ENCODE measurements at places on chromosomes 6 and 20.

- no peak for DNase-seq
These were observed 58.8 kb downstream of the REV3L start for GRCh38 chr6:111423960-111424846.

DNA sequence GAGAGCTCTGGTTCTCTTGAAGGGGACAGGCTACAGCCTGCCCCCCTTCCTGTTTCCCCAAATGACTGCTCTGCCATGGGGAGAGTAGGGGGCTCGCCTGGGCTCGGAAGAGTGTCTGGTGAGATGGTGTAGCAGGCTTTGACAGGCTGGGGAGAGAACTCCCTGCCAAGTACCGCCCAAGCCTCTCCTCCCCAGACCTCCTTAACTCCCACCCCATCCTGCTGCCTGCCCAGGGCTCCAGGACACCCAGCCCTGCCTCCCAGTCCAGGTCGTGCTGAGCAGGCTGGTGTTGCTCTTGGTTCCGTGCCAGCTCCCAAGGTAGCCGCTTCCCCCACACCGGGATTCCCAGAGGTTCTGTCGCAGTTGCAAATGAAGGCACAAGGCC is 9.8 kb downstream of the VEGFA start:
- DNase-seq = peak; percentile 77

DNA sequence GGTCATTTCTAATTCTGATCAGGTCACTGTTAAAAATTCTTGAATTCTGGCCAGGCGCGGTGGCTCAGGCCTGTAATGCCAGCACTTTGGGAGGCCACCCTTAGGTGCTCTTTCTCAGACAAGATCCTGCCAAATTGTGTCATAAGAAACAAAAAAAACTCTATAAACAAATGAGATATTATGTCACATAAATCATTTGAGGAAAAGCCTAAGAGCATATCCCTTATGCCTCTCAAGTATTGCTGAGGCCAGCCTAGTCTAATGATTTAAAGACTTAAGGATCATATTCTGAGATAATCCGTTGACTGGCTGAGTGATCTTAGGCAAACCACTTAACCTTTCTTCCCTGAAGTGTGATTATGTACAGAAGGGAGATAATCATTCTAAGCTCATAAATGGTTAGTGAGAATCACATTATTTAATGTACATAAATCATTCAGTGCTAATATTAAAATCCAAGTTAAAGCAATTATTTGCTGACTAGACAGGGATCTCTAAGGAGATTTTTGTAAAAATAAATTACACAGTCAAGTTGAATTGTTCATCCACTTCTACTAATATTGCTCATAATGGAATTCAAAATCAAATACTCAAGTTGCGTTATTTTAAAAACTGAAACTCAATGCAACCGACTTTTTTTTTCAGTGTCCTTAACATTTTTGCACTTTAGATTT is 365.4 kb downstream of the PHF3 start:
- DNase-seq = no peak

DNA sequence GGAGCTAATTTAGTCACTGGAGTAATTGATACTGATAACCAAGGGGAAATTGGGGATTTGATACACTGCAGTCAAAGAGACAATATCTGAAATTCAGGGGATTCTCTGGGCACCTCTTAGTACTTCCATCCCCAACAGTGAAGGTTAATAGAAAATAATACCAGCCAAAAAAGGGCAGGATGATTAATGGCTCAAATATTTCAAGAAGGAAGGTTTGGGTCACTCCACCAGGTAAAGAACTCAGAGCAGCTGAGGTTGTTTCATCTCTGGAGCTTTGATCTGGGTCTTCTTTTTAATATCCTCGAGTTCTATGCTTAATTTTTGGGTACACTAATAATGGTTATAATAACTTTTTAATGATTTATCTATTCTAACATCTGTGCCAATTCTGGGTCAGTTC is 70.8 kb downstream of the CDKAL1 start:
- peak; percentile 23 for DNase-seq

- no peak for DNase-seq
These were observed 154.9 kb downstream of the MRPL14 start for GRCh38 chr6:43972179-43972912.

- DNase-seq = no peak
These were observed 2.2 kb downstream of the UQCC1 start for GRCh38 chr20:35409542-35409941.

GRCh38 chr6:44430326-44430725 is 42.8 kb downstream of the CDC5L start:
- no peak for DNase-seq

DNA sequence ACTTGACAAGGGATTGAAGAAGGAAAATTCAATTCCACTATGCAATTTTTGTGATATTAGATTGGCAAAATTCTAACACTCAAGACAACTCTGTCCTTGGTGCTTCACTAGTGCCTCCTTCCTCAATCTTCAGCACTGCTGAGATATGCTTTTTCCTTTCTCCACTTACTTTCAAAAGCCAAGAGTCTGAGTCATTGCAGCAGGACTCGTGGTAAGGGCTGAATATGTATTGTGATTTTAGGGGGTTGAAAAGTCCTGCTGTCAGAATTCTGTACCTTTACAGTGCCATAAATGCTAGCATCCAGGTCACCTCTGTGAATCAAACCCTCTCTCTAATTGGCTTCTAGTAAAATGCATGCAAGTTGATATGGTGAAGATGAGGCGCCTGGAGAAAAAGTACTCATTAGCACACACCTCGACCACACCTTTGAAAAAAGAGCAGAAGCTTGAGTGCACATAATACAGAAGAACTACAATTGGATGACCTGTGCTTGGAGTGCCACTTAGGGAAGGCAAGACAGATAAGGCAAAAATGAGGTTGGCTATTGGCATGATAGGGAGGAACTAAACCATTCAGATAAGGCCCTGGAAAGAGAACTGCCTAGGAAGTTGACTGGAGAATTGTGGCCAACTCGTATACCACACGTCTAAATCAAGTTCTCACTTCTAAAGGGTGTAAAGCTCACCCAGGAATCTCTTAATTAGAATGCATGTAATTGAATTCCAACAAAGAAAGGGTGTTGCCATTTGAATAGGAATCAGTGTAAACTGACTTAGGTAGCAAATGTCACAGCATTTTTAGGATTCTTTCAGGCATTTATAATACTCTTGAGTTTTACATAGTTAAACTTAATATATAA is 43.6 kb upstream of the FAM83B start:
- peak; percentile 37 for DNase-seq

GRCh38 chr20:58012731-58013510 is 215.5 kb downstream of the ANKRD60 start:
- no peak for DNase-seq

DNA sequence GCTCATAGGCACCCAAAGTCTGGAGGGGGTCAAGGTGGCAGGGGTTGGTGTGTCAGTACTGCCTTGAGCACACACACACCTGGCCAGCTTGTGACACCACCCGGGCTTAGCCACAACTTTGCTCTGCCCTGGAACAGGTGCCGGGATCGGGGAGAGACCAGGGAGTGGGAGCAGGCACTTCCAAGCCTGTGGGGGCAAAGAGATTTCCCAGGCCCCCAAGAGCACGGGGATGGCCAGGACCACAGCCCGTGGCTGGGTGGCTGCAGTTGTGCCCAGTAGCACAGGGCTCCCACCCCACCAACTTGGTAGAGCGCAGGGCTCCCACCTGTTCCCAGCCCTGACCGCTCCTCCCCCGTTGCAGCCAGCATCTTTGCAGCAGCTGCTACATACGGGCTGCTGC is 40.4 kb downstream of the WASF1 start:
- DNase-seq = no peak

GRCh38 chr6:120447605-120448004 is 886.7 kb downstream of the TBC1D32 start:
- DNase-seq = no peak

DNA sequence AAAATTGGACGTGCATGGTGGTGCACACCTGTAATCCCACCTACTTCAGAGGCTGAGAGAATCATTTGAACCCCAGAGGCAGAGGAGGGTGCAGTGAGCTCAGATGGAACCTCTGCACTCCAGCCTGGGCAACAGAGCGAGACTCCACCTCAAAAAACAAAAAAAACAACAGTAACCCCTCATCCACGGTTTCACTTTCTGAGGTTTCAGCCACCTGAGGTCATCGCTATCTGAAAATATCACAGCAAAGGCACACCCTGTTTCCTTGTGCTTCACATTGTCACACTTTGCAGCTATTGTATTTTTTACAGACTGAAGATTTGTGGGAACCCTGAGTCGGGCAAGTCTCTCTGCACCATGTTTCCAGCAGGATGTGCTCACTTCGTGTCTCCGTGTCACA is 54.1 kb upstream of the FOXQ1 start:
- no peak for DNase-seq

- no peak for DNase-seq
These were observed 336.7 kb downstream of the GJA1 start for GRCh38 chr6:121771937-121772720.

GRCh38 chr6:12116264-12116800 is 104.2 kb downstream of the HIVEP1 start:
- no peak for DNase-seq

DNA sequence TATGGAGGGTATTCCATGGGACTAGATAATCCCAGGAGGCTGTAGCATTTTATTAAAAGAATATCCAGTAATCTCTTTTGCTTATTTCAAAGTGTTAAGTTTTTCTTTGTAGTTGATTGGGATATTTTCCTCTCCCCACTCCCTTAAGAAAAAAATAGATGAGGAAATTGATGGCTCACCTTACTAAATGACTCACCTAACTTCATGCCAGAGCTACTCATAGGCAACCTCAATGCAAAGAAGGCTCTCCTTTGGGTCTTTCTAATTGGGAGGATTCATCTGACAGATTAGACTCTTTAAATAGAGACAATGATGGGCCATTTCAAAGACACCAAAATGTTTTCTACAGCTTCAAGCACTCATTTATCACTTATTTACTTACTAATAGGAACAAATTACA is 528.5 kb upstream of the BTBD3 start:
- peak; percentile 45 for DNase-seq

DNA sequence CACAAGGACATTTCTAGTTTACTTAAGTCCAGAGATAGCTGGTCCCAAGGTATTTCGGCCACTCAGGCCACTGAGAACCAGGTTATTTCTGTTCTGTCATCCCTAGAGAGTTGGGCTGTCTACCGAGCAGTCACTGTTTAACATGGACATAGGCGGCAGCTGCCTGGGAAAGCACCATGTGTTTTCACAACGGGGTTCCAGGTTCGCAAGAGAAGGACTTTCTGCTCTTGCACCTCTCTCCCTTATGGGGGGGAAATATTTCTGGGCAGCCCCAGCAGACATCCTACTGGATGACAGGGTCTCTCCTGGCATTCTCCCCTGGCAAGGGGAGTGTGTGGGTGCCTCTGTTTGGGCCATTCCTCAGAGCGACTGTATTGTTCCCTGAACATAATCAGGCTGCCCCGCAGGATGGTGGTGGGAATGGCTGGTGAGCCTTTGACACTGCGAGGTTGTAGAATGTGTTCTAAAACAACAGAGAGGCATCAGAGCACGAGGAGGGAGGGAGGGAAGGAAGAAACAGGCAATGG is 64.4 kb upstream of the DUSP22 start:
- no peak for DNase-seq

GRCh38 chr6:129486327-129486726 is 223.7 kb downstream of the ARHGAP18 start:
- no peak for DNase-seq

DNA sequence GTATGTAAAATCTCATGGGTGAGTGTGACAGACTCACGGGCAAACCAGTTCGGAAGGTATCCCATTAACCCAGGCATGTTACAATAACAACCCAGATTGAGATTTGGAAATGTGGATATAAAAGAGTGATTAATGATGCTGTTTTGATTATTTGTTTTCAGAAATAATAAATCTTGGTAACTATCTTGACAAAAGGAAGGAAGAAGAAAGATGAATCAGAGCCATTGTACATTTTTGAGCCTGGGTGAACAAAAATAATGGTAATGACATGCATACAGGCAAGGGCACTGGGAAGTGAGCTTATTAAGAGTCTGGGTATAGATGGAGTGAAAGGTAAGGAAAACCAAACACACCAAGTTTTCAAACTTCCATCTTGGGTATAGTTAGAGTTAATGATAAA is 862.0 kb downstream of the PHF3 start:
- peak; percentile 30 for DNase-seq

- DNase-seq = no peak
These were observed 57.7 kb upstream of the HIVEP2 start for GRCh38 chr6:143002686-143003085.

DNA sequence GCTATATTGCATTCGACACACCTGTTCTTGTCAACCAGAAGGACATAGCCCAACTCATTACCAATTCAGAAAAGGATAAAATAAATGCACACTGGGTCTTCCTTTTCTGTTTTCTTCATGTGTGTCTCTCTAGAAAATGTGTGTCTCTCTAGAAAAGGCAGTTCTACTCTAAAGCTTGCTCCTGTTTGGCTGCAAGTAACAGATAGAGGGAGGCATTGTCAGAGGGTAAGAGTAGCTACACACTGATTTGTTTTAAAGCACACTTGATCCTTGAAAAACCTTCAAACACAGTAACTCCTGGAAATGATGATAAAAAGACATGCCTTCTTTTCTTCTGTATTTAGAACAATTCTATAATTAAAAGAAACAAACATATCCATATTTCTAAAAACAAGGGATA is 21.3 kb downstream of the GRM1 start:
- no peak for DNase-seq

- DNase-seq = no peak
These were observed 6.8 kb upstream of the POU3F2 start for GRCh38 chr6:98827295-98828159.

- no peak for DNase-seq
These were observed 233.3 kb downstream of the MYLK4 start for GRCh38 chr6:2517401-2517800.

DNA sequence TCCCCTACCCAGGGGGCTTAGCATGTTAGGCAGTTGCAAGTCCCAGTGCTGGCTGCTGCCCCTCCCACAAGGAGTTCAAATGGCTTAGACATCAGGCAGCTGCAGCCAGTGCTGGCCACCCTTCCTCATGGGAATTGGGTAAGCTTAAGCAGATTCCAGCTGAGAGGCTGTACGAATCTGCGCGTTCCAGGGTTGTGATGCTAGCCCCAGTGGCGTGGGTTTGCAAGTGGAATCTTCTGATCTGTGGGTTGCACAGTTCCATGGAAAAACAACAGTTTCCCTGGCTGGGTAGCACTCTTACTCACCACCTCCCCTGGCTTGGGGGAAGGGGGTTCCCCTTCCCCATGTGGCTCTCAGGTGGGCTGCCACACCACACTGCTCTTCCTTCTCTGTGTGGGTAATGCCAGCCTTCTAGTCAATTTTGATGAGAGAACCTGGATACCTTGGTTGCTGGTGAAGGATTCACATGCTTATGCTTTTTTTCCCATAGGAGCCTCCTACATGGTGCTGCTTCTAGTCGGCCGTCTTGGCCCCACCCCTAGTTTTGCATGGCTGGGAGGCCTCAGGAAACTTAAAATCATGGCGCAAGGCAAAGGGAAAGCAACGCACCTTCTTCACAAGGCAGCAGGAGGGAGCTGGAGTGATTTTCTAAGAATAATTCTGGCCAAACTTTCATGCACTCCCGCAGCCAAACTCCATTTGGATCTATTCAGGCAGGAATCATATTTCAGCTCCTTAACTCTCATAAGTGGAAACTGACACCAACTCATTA is 13.0 kb downstream of the DYNLT2 start:
- DNase-seq = no peak

GRCh38 chr20:55656231-55656775 is 349.0 kb downstream of the CBLN4 start:
- no peak for DNase-seq
